ENCODE measurements at places on chromosomes 2 and 18. TPM values are rescaled to one million over a fixed set of nuclear protein-coding genes. Genes with fewer than 3 reads are reported as not detected.

TRIM54 gene
- not detected for total RNA-seq

DCDC2C gene
- total RNA-seq, result not detected

GREB1 gene
- 0.51 TPM for total RNA-seq

GLI2 gene
- total RNA-seq, result 3.3 TPM

CFAP221 gene
- total RNA-seq, result not detected
